ENCODE measurements at places on chromosomes 11 and 22.

GRCh38 chr11:17578296-17578695 lies 31.2 kb downstream of the OTOG start:
- DNase-seq, result no peak

DNA sequence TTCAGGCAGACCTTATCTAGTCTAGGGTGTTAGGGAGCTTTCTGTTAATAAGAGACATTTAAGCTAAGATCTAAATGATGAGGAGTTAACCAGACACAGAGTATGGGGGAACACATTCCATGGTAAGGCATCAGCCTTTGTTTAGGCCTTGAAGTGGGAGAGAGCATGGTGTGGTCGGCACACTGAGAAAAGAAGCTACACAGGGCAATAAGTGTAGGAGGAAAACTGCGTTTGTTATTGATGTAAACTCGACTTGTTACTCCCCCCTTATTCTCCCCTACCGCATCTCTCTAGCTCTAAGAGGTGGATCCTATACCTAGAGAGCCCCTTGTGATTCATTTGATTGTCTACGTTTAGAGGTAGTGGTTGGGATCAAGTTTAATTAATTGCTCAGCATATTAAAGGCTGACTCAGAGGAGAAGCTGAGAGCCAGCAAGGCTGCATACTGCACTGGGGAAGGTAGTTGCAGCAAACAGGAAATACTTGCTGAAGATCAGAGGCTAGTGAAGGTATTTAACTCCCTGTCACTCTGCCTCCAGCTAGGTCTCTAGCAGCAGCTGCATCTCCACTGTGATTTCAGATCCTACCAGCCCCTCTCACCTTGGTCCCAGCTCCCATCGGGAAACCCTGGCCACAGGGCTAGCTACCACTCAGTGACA lies 86.8 kb upstream of the TEAD1 start:
- DNase-seq, result no peak

- DNase-seq, result no peak
Measured at GRCh38 chr22:47022075-47022473, 259.6 kb downstream of the TBC1D22A start.

- no peak for DNase-seq
Measured at GRCh38 chr11:9461760-9462134, 935 bp downstream of the ZNF143 start.

DNA sequence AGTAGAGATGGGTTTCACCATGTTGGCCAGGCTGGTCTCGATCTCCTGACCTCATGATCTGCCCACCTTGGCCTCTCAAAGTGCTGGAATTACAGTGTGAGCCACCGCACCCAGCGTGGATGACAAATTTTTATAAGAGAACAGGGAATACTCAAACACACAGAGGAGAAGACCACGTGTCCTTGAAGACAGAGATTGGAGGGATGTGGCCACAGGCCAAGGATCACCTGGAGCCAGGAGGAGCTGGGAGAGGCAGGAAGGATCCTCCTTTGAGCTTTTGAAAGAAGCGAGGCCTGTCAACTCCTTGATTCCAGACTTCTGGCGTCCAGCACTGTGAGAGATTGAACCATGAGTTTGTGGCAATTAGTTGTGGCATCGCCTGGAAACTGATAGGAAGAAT lies 1049.5 kb downstream of the TBC1D22A start:
- no peak for DNase-seq

DNA sequence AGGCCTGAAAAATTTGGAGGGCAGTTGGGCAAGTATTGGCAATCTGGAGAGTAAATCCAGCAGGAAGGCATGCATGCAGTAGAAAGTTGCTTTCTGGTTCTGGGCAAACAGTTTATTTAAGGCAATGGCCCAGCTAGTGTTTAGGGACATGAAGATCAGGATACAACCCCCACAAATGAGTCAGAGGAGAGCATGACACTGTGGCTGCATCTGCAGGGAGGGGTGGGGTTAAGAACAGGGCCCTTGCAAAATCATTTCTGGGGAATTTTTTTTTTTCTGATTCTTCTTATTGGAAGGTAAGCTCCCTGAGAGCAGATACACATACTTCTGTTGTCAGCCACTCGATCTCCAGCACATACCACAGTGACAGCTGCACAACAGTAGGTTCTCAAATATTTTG lies 61.1 kb downstream of the FDX1 start:
- DNase-seq, result no peak

- no peak for DNase-seq
Measured at GRCh38 chr11:95924414-95924760, 480 bp upstream of the MTMR2 start.

DNA sequence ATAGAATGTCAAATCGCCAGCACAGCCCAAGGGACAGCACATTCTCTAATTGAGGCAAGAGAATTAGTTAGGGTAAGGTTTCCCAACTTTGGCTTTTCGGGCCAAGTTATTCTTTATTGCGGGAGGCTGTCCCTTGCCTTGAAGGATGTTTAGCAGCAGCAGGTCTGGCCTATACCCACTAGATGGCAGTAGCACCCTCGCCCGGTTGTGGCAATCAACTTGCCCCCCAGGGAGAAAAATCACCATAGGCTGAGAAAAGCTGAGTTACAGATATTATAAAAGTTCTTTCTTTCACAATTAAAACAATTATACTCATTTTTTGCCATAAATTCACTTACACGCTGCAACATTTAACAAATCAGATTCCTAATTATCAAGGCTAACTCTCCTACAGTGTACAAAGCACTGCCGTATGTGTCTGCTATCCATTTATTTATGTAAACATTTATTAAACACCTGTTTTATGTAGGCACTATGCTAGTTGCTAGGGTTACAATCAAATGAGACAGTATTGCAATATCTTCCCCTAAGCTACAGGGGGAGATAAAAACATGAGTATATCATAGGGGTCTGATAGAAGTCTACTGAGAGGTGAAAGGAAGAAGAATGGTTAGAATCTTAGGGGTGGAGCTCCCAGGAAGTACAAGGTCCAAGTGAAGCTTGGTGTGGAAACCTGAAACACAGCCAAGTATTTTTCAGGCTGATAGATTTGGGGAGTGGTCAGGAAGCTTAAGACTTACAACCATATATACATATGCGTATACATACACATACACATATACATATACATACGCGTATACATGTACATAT lies 452.3 kb downstream of the RAB38 start:
- DNase-seq, result peak; percentile 6

DNA sequence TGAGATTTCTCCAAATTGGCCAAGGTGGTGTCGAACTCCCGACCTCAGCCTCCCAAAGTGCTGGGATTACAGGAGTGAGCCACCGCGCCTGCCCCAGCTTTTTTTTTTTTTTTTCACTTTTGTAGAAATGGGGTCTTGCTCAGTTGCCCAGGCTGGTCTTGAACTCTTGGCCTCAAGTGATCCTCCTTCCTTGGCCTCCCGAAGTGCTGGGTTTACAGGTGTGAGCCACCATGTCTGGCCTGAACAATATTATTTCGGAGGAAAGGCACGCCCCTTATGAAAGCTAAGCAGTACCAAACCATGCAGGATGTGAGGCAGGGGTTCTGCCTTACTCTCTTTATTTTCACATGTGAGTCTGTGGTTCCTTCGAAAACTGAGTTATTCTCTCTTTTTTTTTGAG lies 16.1 kb downstream of the MTCH2 start:
- DNase-seq, result no peak

- DNase-seq, result no peak
Measured at GRCh38 chr22:43446037-43446803, 34.4 kb downstream of the MPPED1 start.

GRCh38 chr11:94271885-94272372 lies 32.5 kb upstream of the IZUMO1R start:
- DNase-seq, result peak; percentile 36

- peak; percentile 59 for DNase-seq
Measured at GRCh38 chr11:10930972-10931760, 73.3 kb upstream of the ZBED5 start.

DNA sequence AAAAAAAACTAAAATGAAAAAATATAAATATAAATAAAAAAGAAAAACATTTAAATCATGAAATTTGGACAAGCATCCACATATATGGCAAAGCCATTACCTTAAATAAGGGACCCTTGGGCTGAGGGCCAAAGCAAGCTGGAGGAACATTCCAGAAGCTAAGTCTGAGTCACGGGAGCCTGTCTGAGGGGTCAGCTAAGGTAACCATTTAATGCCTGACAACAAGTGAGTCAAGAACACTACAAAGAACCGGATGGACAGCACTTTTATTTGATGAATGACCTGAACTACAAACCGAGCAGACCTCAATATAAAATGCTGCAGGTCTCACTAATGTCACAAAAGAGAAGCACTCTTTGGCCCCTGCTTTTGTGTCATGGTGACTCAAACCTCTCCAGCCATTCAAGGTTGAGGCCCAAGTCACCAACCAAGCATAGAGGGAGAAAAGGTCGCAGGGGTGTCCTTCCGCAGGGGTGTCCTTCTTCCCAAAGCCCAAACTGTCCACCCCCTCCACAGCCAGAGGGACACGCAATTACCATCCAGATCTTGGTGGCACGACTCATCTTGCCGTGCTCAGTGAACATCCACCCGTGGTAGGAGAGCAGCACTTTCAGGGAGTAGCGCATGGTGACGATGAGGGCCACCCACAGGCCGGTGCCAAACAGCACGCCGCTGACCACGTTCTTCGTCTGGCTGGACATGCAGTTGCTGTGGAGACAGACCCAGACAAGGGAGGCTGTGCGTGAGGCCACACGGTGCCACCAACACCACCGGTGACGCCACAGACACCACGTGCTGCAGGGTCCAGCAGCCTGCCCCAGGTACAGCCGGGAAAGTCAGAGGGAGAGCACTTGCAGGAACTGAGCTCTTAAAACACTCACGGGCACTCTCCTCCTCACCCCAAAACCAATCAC lies 34.5 kb downstream of the CPT1A start:
- DNase-seq, result no peak

DNA sequence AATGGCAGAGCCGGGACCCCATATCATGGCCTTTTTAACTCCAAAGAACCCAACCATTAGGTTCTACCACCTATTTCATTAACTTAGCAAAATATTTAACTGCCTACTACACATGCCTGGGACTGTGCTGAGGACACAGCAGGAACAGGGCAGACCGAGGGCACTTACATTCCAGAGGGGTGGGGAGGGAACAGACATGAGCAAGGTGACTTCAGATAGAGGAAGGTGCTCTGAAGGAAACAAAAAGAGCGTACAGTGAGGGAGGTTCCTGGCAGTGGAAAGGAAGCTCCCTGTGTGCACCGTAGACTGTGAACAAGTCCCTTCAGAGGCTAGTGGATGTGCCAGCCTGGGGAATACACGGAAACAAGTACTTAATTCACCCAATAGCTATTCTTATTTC lies 82.8 kb downstream of the NAT10 start:
- no peak for DNase-seq

DNA sequence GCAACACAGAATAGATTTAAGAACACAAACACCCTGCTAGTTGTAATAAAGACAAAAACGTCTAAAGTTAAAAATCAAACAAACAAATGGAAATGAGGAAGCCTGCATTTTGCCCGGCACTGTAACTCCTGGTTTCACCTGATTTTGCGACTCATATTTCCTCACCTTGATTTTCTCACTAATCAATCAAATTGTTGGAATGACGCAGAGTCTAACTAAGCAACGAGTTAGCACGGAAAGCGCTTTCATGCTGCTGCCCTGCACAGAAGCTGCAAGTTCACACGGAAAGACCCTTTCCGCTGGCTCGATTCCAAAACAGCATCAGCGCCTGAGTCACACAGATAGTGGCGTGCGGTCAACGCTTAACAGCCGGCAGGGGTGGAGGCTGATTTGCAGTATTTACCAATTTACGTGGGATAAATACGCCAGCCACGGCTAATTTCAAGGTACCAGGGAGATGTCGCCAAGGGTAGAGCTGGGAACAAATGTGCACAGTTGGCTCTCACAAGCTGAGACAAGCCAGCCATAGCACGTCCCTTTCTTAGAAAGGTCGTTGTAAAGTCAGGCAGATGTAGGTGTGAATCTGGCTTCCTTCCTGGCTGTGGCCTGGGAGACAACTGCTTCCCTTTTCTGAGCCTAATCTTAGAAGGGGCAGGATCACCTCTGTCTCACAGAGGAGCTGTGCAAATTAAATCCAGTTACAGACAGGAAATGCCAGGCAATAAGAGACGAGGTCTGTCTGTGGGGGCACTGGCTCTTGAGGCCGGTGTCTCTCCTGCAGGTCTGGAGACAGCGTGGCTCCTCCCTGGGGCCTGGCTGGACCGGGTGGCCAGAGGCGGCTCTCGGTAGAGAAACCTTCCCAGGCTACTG lies 76.9 kb upstream of the TTLL12 start:
- DNase-seq, result peak; percentile 86

DNA sequence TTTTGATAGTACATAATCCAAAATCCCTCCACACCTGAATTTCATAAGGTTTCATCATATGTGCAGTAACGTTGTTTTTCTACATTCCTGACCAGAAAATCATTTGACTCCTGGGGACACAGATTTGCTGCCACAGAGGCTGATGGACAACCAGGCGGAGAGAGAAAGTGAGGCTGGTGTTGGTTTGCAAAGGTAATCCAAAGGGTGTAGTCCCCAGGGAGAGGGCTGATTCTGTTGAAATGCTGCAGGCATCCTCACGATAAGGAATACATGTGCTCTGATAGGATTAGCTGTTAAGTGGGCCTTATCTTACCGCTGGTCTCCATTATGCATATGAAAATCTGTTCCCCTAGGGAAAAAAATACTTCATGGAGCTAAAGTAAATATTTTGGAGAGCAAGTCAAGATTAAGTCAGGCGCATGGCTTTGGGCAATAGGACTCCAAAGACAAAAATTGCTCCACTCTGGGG lies 8.1 kb downstream of the APOL6 start:
- no peak for DNase-seq

- no peak for DNase-seq
Measured at GRCh38 chr11:36238881-36239280, 50.3 kb downstream of the COMMD9 start.

Measured in GM20000 (cell line).